ENCODE measurements at places on chromosomes 11 and 22.
A peak's percentile ranks its signal among the peaks of the same experiment; 100 is the strongest.

DNA sequence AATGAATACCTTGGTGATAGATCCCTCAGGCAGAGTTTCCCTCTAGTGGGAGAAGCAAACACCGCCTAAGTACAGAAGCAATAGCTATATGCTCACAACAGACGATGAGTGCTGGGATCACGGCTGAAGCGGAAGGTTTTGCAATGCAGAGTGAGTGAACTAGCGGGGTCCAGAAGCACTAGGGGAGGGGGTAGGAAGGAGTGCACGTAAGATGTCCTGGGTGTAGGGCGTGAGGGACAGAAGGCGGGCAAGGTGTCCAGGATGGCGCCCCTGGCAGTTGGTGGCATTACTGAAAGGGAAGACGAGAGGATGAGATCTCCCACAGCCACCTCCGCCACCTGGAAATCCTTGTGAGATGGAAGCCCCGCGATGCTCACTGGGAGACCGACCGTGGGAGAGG is 81.0 kb downstream of the ETS1 start:
- no peak for DNase-seq

DNA sequence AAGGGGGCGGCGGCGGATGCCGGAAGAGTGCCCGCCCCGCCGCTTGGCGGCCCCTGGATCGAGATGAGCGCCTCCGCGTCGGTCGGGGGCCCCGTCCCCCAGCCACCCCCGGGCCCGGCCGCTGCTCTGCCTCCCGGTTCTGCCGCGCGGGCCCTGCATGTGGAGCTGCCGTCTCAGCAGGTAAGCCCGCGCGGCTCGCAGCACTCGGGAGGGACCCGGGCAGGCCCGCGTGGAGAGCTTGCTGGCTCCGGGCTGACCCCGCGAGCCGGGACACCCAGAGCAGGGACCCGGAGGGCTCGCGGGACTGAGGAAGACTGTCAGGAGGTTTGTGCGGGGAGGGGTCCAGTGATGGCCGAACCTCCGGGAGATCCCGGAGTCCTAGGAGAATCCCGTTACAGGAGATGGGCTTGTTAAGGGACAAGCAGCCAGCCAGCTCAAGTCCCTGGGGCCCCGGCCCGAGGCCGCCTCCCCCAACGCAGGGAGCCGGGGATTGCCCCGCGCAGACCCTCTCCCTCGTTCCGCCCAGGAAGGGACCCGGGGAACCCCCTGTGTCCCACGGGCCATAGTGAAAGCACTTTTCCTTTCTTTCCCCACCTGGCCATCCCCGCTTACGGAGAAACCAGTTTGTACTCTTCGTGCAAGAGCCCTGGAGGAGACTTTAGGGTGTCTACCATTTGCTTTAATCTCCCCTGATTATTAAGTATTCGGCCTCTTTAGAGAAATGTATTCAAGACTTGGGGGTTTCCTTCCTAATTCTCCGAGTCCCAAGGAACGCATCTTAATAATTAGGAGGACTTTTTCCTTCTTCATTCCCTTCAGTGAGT is 547 bp downstream of the UVRAG start:
- DNase-seq = no peak

DNA sequence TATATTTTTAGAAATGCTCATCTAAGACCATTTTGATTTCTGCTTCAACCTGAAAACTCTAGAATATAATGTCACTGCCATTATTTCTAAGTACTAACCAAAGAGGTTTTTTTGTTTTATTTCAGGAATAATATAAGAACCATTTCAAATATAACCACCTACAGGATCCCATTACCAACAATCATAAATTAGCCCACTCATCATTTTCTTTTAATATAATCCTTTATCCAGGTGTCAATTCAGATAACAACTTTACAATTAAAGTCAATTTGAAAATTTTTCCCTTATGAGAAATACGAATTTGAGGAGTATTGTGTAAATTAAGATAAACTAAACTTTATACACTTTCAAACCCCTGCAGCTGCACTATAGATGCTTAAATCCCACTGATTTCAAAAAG is 1043.0 kb upstream of the CNTN5 start:
- no peak for DNase-seq

- no peak for DNase-seq
These were observed 38.9 kb upstream of the LUZP2 start for GRCh38 chr11:24457985-24458384.

- no peak for DNase-seq
These were observed 71.5 kb upstream of the IGLL5 start for GRCh38 chr22:22816171-22816514.

- DNase-seq = no peak
These were observed 86.8 kb downstream of the KCNQ1OT1 start for GRCh38 chr11:2612884-2613571.

DNA sequence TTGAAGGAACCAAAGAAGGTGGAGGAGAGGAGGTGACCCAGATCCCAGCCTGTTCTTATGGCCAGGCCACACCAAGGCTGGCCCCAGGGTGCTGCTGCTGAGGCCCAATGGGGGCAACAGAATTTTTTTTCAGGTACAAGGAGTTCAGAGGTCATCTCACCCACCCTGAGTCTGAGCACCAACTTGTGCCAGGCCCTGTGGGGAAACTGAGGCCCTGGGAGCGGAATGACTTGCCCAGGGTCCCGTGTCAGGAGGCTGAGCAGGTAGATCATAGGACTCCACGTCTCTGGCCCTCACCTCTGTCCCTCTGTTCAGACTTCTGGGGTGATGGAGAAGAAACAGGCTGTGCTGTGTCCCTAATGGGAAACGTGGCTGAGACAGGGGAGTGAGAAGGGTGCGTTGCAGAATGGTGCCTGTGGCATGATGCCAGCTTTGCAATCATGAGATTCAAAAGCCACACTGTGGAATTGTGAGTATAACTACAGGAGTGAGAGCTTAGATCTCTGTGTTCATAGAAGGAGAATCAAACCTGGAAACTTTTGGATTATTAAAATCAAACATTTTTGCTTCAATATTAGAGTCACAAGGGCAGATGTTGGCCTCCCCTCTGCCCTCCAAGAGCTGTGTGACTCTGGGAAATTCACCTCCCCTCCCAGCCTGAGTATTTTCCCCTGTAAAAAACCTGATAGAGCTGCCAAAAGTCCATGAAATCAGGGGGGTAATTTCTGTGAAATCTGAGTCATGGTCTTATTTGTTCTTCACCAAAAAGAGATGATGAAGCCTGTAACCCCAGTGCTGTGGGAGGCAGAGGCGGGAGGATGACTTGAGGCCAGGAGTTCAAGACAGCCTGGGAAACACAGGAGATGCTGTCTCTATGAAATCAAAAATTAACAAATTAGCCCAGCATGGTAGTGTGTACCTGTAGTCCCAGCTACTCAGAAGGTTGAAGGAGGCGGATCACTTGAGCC is 874 bp downstream of the APOL1 start:
- no peak for DNase-seq

- no peak for DNase-seq
These were observed 4.5 kb downstream of the FOXR1 start for GRCh38 chr11:118975771-118976709.

GRCh38 chr22:19455033-19455432 is 7.5 kb upstream of the C22orf39 start:
- DNase-seq = no peak

GRCh38 chr22:29039148-29039547 is 22.5 kb downstream of the C22orf31 start:
- DNase-seq = peak; percentile 12

- DNase-seq = no peak
These were observed 1.9 kb downstream of the MS4A10 start for GRCh38 chr11:60786811-60787567.

GRCh38 chr11:87463486-87464102 is 425.9 kb downstream of the TMEM135 start:
- DNase-seq = no peak

DNA sequence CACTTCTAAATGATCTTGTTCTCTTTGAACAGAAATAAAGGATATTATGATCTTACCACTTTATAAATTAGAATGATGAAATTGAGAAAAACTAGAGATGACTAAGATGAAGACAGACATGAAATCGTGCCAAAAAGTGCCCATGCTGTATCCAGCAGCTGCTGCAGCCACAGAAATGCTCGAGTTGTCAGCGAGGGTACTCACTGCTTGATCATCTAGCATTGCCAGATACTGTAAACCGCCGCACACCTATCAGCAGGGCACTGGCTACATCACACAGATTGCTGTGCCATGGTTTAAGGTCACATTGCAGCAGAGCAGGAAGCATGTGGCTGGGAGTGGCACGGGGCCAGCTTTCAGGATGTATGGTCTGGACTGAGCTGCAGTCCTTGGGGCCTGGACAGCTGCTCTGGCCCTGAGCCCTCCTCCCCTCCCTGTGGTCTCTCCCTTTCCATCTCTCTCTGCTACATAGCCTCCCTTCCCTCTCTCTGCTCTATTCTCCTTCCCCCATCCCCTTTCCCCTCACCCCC is 51.0 kb upstream of the SEPTIN5 start:
- no peak for DNase-seq

- DNase-seq = no peak
These were observed 517.7 kb downstream of the ETS1 start for GRCh38 chr11:128069665-128070064.

GRCh38 chr11:26121466-26121865 is 210.5 kb upstream of the ANO3 start:
- no peak for DNase-seq

DNA sequence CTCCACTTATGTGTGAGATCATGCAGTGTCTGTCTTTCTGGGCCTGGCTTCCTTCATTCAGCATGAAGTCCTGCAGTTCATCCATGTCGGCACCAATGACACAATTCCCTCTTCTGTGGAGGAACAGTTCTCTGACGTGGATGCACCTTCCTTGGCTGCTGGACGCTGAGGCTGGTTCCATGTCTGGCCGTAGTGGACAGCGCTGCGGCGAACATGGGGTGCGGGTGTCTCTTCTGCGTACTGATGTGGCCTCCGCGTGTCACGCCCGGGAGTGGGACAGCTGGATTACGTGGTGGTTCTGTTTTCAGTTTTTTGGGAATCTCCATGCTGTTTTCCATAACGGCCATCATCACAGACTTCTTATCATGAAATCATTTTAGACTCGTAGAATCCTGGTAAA is 16.9 kb upstream of the MUC2 start:
- DNase-seq = no peak

GRCh38 chr11:45151362-45151982 is 5.0 kb downstream of the PRDM11 start:
- DNase-seq = no peak

DNA sequence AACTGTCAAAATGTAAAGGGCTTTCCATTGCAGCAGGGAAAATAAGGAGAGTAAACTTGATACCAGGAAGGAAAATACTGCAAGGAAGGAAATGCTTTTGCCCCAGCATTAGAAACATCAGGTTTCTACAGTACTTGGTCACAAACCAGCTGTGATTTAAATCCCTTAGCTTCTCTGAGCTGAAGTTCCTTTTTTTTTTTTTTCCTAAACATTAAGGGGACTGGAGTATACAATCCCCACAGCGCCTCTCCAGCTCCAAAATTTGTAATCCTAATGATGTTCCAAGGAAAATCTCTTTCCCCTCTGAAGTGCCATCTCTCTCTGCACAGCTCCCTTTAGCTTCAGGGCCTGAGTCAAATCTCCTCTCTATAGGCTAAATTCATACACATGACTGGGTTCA is 220.5 kb upstream of the PITPNB start:
- no peak for DNase-seq

DNA sequence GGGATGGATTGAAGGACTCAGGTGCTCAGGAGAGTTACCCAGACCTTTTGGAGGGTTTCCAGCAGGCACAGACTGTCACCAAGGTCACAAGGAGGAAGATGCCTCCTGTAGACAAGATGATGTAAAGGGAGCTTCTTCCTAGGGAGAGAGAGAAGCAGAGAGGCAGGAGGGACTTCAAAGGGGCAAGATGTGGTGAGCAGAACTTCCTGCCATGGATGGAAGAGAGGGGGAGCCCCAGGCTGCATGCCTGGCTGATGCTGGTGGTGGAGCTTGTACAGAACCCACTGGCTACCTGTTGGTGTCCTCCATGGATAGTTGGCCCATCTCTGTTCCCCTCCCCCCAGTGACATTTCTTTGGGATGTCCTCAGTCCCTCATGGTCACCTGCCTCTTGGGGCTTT is 4.2 kb downstream of the HEPN1 start:
- DNase-seq = no peak

DNA sequence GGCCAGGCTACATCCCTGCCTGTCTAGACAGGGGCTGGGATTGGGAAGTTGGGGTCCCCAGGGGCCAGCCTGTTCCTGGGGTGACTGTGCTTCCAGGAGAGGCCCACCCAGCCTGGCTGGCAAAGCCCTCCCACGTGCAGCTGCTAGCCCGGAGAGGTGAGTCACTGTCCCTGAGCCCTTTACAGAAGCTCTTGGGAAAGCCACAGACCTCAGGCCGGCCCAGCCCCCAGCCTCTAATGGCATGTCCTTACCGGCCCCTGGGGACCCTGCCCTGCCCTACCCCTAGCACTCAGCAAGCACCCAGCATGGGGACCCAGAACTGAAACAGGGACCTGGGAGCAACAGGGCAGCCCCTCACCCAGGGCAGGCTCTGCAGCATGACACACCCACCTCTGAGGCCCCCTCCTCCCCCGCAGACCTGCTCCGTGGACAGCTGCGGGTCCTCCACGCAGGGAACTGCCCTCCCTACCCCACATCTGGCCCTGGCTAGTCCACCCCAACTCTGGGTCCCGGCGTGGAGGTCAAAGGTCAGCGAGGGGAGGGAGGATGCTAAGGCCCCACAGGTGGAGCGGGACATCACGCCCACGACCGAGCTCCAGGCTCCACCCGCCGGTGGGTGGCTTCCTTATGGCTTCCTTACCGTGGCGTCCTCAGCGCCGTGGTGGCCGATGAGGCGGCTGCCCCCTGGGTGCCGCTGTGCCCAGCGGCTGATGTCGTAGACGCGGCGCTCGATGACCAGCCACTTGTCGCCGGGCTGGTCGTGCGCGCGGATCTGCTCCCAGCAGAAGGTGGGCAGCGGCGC is 615 bp downstream of the FADS3 start:
- no peak for DNase-seq

DNA sequence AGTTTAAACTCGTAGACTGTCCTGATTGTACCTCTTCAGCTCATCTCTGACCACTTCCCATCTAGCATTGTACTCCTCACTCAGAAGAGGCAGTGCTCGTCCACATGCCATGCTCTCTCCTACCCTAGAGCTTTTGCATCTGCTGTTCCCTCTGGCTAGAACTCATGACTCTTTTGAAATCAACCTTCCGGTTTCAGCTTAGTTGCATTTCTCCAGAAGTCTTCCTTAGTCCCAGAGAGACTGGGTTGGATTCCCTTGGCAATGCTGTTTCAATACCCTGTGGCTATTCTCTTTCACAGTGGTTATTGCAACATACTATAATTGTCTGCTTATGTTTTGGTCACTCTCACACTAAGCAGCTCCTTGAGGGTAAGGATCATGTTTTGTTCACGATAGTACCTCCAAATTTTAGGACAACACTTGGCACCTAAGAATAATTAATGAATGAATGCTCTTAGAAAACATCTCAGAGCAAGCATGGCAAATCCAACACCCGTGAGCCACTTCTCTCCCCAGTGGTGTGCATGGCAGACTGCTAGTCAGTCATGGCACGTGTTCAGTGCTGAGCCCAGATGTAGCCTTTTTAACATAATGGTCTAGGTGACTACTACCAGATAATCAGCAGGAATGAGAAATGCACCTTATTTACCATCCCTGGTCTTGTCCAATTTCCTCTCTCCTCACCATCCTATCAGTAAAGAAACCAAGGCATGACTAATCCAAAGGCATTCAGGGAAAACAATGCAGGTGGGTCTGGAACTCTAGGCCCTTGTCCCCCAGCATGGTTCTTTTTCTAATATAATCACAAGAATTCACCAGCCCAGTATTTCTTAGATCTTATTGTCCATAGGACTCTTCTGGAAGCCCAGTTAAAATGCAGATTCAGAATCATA is 14.5 kb downstream of the SEPTIN3 start:
- DNase-seq = no peak

All from NCI-H187 (cell line).